ENCODE measurements at places on chromosomes 4 and X.

- DNase-seq, result no peak
Measured at GRCh38 chr4:176031922-176032321, 33.7 kb upstream of the WDR17 start.

GRCh38 chr4:168618577-168619265 is 121.9 kb downstream of the PALLD start:
- no peak for DNase-seq

DNA sequence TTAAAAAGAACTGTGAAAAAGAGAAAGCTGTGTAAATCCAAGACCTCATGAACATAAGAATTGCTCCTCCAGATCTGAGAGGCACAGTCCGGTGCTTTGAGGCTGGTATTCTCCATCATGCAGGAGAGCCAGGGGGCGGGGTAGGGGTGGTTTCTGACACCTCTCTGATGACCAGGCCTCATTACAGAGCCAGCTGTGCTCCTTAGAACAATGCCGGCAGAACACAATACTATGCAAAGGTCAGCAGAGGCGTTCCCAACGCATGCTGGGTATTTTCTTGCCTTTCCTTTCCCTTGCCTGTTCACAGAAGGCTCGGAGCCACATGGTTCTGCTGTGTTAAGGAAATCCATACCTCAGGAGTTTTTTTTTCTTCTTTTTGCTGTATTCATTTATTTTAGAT is 91.2 kb upstream of the SOD3 start:
- no peak for DNase-seq

DNA sequence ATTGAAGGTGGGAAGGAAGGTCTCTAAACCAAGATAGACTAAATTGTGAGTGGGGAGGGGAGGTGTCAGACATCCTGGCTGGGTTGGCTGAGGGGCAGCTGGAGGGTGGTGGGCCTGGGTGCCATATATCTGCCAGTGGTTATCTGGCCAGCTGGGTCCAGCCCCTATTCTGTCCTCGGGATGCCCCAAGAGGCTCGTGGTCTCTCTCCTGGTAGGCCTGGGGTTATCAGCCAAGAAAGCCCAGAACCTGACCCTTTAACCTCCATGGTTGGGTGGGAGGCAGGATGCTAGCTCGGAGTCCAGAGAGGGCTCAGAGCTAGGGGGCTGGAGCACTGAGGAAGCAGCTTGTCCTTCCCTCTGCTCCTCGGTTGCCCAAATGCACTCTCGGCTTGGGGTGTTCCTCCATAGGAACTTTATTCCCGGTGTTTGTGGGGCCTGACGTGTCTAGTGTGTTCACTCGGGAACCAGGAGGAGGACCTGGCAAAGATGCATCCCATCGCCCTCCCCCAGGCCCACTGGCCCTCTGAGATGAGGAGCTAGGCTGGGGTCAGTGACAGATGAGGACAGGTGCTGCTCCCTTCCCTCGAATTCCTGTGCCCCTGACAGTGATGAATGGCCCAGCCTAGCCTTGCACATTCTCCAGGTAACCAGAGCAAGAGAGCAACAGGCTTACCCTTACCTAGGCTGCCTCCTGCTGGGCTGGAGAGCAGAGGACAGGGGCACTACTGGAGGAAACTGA is 5.2 kb upstream of the EFNB1 start:
- DNase-seq, result no peak

DNA sequence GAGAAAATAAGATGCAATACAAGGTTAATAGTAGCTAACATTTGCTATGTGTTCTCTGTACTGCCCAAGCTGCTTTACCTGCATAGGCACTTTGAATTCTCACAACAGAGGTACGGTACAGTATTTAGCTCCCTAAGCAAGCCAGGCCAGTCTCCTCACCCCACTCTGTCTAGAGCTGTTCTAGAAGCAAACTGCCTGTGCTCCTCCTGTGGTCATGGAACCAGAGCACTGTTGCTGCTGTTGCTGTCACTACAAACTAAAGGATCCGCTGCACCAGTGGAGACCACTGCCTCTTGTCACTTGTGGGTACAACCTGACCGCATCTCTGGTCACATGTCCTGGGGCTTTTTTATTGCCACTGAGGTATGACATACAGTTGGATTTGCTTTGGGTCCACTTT is 19.6 kb downstream of the ZNF330 start:
- no peak for DNase-seq

- DNase-seq, result no peak
Measured at GRCh38 chr4:61374447-61374891, 174.3 kb downstream of the ADGRL3 start.

GRCh38 chr4:134422776-134423175 is 221.2 kb upstream of the PABPC4L start:
- DNase-seq, result no peak

- peak; percentile 39 for DNase-seq
Measured at GRCh38 chr4:69092190-69092589, 4.1 kb upstream of the UGT2B7 start.

GRCh38 chr4:185938654-185939053 is 126.7 kb upstream of the SORBS2 start:
- no peak for DNase-seq

DNA sequence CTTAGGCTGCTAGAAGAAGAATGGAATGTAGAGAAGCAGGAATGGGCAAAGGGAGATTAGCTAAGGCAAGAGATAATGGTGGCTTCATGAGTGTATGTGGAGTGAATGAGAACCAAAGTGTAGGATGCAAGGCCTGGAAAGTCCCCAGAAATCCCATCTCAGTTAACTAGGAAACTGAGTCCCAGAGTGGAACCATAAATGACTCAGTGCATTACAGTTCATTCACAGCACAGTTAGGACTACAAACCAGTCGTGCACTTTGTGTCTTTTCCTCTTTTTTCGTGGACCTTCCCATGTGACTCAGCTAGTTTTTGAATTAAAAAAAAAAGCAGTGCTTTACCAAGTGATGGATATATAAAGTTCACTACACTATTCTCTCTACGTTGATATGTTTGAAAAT is 27.7 kb upstream of the REST start:
- DNase-seq, result no peak

GRCh38 chr4:73869130-73870055 is at the start of gene CXCL1:
TSS of gene CXCL1 (plus strand) at chr4:73869393. CDS start at chr4:73869471, 78 bp downstream.
- no peak for DNase-seq

DNA sequence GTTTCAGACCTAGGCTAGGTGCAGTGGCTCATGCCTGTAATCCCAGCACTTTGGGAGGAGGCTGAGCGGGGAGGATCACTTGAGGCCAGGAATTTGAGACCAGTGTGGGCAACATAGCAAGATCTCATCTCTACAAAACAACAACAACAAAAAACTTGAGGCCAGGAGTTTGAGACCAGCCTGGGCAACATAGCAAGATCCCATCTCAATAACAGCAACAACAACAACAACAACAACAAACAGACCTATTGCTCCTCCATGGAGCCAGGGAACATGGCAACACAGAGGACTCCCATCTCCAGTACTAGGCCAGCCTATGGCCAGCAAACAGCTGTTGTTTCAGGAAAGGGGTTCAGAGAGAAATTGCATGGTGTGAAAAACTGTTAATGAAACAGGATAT is 43.4 kb downstream of the SLC16A2 start:
- DNase-seq, result no peak

DNA sequence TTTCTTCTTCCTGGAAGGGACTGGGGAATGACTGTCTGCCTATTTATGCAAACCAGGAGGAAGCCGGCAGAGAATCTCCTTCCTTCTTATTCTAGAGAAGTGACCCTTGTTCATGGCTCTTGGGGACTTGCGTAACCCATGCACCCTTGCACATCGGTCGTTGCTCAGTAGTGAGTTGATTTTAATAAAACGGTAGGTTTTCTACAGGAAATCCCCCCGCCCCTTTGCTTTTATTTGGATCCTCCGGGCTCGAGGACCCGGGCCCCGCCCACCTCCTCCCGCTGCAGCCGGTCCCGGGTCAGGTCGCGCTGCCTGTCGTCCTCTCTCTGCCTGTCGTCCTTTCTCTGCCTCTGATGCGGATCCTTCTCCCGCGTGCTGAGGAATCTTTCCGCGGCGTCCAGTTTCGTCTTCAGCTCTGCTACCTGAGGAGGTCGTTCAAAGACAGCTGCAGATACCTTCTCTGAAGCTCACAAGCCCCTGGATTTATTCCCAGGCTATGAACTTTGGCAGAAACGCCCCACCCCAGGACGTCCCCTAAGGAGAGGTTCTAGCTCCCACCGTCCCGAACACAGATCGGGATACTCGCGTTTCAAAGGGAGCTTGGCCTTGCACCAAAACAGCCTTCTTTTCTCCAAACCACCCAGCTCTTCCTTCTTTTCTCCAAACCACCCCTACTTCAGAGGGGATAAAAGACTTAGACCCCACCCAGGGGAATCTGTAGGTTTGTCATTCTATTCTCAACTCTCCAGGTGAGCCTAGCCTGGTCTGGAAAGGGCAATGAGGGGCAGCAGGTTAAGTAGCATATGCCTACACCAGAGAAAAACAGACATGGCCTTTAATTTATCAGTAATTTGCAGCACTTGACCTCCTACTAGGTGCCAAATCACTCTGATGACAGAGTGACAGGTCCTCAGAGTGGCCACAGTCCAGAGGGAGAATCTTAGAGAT is 7.0 kb downstream of the TNIP3 start:
- no peak for DNase-seq

- DNase-seq, result no peak
Measured at GRCh38 chr4:122203407-122203806, 51.3 kb downstream of the BLTP1 start.

DNA sequence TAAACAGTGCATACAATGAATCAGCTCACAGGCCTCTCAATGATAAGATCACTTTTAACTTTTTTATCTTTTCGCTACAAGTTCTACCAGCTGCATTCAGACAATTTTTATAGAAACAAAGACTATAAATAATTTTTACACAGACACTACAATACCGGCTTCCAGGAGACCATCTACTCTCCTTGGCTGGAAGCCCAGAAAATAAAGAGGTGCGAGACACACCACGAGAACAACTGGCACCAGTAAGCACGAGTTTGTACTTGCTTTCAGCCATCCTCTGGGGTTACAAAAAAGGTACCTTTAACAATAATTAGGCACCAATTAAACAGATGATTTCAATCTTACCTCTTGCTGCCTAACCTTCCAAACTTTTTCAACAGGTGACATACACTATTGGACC is 11.2 kb upstream of the PRDX4 start:
- DNase-seq, result no peak

DNA sequence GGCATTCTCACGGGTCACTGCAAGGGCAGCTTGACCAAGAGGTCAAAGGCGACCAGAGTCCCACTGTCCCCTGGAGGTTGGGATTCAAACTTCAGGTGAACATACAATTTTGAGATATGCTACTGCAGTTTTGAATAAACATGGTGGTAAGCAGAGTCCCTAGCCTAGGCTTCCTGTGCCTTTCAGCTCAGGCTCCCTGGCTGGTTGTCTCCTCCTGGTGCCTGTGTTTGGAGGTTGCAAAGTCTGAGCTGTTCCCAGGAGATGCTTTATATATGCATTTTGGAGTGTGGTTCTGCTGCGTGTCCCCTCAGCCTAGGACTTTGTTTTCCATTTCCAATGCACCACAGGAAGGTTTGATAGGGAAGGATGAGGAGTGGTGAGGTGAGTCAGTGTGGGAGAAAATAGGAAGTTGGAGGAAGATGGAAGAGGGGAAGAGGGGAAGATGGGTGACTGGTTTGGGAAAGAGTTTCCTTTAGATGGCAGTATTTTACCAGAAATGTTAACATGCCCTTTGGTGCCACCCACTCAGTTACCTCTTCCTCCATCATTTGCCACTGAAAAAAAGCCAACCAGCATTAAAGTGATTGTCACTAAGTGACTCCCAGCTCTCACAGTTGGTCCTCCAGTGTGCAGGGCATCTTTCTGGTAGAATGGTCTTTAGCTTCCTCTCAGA is 211.7 kb upstream of the AGTR2 start:
- DNase-seq, result no peak

GRCh38 chr4:125529071-125529470 is 214.3 kb downstream of the FAT4 start:
- no peak for DNase-seq
